HTR-8/SVneo (cell line): ENCODE measurements at places on chromosomes 3 and 15.

DNA sequence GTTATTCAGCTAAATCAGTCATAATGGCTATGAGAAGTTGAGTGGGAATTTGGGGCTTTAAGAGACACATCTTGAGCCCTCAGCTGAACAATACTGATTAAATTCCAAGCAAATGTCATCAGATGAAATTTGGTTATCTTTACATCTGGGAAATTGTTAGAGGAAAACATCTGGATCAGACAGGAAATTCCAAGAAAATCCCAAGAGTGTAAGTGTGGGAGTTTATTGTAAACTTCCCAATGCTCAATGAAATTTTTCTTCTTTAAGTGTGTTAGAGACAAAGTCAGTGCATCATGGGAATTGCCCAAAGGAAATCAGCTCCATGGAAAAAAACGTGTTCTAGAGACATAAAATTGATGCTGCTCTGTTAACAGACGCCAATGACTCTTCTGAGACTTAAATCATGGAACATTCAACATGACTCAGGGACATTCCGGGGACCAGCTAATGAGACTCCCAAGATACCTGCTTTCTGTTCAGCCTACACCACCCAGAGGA is 19.8 kb upstream of the DCLK3 start:
- no peak for DNase-seq

GRCh38 chr3:25661694-25662437 is 2.8 kb downstream of the TOP2B start:
- no peak for DNase-seq

DNA sequence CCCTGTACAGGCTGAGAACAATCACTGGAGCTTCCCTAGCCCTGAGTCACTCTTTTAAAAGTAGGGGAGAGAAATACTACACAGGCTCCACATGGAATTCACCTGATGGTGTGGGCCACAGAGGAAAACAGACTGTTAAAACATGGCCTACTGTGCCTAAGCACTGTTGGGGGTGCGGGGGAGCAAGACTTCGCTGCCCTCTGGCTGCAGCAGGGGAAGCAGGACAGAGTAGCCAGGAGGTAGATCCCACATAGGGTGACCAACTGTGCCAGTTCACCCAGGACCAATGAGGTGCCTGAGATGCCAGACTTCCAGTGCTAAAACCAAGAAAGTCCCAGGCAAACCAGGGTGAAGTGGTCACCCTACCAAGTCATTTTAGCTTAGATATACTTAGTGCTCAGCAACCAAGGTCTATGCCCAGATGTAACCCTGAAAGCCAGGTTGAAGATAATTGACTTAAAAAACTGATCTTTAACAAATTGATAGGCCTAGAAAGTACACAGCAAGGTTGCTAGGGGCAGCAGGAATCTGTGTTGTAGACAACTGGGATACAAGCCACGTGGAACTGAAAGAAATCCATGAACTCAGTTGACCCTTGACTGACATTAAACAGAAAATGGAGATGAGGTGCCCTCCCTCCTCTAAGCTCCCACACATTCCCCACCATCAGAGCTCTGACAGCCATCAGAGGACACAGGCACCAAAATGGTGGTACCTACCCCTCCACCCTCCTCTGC is 344.2 kb upstream of the PPP2R3A start:
- DNase-seq: no peak

- no peak for DNase-seq
Observed at GRCh38 chr3:17579289-17580031, 163.0 kb downstream of the TBC1D5 start.

DNA sequence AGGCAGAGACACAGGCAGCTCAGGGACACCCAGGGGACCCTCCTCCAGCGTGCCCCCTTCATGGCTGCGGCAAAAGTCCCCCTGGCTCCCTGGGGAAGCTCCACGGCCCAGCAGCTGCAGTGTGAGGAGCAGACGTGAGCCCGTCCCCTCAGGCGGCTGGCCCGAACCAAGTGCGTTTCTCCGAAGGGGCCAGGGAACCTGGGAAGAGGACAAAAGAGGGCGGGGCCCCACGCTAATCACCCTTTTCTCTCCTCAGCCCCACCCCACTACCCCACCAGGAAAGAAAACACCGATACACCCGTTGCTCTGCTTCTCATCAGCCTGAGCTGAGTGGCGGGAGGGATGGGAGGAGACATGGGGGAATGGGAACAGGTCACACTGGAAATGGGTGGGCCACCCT is at the start of gene MUC4:
MUC4 (minus strand) TSS at position 174 of the 400 bp plus-strand sequence; CDS start at position 62, 112 bp downstream.
- DNase-seq: no peak

DNA sequence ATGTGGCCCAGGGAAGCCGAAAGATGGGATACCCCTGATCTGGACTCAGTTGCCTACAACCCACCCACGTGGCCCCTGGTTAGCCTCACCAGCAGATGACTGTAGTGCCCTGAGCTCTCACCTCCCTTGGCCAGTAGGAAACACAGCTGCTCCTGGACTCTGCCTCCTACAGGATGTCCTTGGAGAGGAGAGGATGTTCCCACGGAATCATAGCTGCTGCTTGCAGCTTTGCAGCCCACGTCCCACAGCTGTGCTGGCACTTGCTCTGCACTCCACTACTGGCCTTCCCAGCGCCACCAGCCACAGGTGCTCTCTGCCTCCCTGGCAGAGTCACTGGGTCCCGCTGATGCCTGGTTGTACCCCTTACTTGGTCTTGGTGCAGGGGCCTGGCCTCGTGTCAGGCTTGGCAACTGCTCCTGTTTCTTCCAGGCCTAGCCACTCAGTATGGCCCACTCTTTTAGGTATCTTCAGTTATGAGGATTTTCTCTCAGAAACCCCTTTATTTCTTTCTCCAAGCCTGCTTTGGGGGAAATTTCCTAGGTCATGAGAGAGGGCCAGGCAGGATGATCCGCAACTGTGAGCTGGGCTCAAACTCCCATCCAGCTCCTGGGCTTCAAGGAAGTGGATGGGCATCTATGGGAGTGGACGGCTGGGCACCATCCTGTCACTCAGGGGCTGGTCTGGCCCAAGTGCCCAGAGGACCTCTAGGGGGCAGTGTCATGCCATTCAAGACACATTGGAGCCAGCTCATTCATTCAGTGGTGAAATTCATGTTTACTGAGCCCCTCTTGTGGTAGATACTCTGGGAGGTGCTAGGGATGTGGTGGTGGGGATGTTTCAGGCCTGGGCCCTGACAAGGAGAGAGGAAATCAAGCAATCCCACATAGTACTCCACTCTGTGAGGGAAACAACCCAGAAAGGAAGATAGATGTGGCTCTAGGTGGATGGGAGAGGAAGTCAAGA is 16.2 kb upstream of the VILL start:
- peak; percentile 56 for DNase-seq

DNA sequence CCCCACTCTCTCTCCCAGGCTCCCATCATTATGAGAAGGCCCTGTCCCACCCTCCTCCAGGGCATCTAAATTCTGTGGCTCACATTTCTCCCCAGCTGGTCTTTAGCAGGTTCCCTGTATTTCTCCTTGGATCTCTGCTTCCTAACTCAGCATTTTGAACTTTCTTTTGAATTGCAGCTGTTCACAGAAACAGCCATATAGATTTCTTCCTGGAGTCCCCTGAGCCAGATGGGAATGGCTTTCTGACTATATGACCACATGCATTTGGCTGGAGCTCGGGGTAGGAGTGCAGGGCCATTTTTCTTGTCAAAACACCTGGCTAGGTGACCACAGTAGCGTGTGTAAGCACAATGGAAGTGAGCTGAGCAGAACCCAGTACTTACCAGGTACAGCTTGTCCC is 22.0 kb downstream of the RBP2 start:
- no peak for DNase-seq

DNA sequence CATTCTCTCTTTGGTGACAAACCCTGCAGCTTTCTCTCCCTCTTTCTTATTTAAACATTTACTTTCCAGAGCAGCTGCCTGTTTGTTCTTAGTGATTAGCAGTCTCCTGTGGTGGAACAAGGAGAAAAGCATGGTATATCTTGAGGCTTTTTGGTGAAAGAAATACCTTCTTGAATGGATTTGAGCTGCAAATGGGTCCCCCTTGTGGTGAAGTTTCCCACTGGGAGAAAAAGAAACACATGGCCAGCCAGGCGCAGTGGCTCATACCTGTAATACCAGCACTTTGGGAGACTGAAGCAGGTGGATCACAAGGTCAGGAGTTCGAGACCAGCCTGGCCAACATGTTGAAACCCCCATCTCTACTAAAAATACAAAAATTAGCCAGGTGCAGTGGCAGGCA is 48.3 kb upstream of the ACP3 start:
- no peak for DNase-seq

DNA sequence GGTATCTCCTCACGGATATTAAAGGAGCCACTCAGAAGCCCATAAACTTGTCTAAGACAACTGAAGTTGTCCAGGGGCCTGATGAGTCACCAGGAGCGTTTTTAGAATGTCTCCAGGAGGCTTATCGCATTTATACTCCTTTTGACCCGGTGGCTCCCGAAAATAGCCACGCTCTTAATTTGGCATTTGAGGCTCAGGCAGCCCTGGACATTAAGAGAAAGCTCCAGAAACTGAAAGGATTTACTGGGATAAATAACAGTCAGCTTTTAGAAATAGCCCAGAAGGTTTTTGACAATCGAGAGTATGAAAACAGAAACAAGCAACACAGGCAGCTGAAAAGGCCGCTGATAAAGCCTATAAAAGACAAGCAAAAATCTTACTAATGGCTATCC is 4.1 kb downstream of the DET1 start:
- no peak for DNase-seq

DNA sequence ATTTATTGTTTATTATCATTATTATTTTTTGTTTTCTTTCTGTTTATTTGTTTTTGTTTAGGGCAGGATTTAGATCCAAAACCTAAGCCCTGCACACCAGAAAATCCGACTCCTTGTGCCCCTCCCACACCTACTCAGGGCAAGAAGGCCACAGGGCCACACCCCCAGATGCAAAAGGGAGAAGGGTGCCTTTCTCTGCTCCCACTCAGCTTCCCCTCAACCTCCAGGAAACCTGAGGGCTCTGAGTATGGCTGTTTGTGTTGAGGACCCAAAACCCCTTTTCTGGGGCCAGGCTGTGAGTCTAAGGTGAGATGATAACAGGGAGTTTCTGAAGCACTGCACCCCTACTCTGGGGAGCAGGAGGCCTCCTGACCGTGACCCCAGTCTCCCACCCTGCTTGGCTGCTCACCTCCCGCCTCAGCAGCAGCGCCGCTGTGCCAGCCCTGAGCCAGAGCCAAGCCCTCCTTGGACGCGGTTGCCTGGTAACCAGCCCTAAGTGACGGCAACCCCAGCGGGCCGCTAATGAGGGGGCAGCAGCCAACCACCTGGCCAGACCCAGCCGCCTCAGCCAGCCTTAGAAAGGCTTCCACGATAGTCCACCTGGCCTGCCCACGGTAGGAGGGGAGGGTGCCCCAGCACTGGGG is 6.4 kb upstream of the C15orf39 start:
- DNase-seq: no peak
